ENCODE measurements at places on chromosomes 12 and 14.

GRCh38 chr12:27824126-27824842 lies 44.2 kb upstream of the MANSC4 start:
- DNase-seq = peak; percentile 21

- peak; percentile 91 for DNase-seq
These were observed at the start of gene ALDH1L2 for GRCh38 chr12:105084251-105085250. ALDH1L2 (minus strand) TSS chr12:105084458; CDS start chr12:105084436, 22 bp downstream.

DNA sequence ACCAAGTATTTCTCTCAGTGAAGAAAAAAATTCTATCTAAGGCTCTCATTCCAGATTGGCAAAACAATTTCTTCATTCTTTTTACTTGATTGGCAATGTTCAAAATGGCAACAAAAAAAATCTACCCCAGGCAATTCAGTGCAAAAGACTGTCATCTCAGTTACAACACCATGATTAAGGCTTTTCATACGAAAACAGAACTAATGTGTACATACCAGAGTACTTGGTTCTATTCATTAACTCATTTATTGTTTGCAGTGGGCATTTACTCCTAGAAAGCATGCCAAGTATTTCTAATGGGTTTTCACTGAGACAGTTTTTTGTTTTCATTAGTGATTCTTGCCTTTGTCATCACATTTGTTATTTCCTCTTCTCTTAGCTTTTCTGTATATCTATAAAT lies 33.0 kb downstream of the DBX2 start:
- no peak for DNase-seq

GRCh38 chr12:114580306-114580705 lies 103.7 kb downstream of the TBX3 start:
- no peak for DNase-seq

DNA sequence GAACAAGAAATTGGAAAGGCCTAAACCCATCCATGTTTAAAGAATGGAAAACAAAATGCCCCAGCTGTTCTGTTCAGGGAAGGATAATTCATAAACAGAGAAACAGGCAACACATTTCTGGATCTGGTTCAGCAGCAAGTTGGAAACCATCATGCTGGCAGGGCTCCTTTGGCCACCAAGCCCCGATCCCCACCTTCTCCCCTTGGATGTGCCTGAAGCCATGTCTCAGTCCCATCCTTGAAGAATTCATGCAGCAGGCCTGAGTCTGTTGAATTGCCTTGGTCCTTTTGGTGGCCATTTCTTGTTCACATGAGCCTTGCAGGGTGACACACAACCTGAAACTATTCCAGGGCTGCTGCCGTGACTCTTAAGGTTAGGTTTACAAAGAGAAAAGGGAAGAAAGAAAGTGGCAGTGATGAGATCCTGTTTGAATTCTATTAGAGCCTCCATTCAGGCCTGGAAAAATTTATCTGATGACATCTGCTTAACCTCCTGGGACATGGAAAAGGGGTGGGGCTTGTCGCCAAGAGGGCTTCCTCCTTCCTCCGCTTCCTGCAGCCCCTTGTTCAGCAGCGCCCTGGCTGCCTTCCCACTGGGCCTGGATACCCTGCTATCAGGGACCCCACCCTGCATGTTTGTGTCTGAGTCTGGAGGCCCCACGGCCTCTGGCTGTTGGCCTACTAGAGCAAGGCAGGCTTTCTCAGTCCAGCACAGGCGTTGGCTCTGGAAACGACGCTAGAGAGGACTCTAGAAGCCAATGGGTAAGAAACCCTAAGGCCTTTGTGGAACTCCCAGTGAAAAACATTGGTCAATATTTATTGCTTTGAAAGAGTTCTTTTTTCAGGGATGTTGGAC lies 341.9 kb downstream of the C12orf75 start:
- peak; percentile 78 for DNase-seq

Data from lung microvascular endothelial cell (primary cell).